COLO829 (cell line): ENCODE measurements at places on chromosomes 13 and 19.

GRCh38 chr13:55682776-55683175 lies 1457.9 kb upstream of the PRR20A start:
- DNase-seq: no peak

DNA sequence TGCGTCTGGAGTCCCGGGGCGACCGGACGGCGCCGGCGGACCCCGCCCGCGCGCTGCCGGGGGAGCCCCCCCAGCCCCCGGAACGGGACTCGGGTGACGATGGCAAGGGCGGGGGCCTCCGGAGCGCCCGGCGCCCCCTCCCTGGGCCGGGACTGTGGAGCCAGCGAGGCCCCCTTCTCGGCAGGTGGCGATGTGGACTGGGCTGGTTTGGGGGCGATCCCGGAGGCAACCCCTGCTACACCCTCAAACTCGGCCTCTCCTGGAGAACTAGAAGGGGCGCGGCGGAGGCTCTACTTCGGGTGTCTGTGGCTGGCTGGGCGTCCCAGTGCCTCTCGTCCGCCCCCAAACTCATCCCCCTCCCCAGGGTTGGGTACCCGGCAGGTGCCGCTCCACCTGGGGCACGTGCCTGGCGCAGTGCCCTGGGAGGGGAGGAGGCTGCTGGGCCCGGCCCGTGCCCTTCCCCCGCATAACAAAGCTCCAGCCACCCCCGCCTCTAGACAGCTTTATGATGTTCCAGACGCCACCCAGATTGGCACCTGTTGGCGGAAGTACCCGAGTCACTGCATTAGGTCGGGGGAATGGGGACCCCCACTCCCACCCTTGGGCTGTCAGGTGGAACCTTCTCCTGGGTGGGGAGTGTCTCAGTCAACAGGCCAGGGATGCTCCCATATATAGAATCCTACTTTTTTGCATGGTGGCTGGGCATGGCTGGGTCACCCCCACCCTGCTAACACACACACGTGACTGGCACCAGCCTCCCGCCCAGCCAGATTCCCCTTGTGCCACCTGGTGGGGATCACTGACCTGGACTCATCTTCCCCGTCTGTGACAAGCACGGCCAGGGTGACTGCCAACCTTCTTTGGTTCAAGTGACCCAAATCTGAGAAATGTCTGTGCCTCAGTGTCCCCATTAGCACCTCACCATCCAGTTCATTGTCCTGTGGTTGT lies 722 bp downstream of the PKN1 start:
- no peak for DNase-seq

GRCh38 chr19:1675633-1676350 lies 23.4 kb upstream of the TCF3 start:
- DNase-seq: no peak

- DNase-seq: no peak
Measured at GRCh38 chr19:19749117-19749907, 16.4 kb upstream of the ZNF14 start.

DNA sequence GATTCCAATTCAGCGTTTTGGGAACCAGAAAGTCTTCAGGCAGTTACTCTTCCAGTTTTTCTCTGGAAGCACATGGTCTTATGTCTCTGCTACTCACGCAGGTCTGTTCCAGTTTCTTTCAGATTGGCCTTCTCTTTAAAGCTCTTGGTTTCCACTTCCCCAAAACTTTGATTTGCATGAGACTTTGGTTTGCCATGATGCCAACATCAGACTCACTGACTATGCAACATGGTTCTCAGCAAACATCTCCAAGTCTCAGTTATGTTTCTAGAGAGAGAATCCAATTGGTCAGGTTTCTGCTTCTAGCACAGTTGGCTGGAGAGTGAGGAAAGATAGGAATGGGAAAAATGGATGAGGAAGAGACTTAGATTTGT lies 3.1 kb downstream of the AKAP11 start:
- no peak for DNase-seq

DNA sequence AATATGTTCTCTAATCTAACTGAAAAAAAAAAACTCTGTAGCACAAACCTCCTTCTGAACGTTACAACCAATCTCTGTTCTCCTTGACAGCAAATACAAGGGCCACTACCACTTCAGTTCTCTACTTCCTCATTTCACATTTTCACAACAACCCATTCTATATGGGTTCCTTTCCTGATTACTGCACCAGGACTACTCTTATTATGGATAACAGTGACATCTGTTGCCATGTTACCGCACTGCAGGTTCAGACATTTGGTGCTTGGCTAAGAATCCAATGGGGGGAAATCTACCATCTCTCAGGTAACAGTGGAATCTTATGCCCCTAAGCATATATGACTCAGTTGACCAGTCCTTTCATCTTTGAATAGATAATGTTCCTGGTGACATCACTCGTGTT lies 11.6 kb upstream of the FPR3 start:
- no peak for DNase-seq

GRCh38 chr13:51637852-51638215 lies 53.6 kb downstream of the WDFY2 start:
- no peak for DNase-seq

DNA sequence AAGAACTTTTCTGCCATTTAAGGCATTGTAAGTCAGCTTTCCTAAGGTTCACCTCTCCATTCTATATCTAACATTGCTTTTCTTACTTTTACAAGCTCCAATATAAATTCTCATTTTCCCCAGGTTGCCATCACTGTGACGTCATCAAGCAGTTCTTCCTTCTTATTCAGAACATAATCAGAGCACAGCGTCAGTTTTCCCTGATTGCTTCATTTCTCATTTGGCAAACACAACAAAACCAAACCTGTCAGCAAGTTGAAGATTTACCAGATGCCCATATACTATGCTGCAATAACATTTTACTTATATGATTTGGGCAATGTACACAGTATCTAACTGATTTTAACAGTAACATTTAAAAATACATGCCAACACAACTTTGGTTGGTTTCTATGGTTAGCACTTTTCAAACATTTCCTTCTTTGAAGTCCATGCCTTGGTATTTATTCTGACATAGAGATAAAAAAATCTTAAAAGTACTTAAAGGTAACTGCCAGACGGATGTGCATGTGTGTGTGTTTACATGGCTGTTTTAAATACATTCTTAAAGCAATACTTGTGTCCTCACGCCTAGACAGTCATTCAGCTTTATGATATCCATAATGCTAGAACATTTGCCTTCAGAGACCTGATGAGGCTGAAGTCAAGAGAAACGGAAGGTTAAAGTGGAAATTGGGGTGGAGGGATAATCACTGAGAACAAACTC lies 264.0 kb downstream of the KLF12 start:
- no peak for DNase-seq

- DNase-seq: no peak
Measured at GRCh38 chr13:112759827-112760226, 70.0 kb downstream of the ATP11A start.

- peak; percentile 8 for DNase-seq
Measured at GRCh38 chr13:107284173-107284572, 716.2 kb upstream of the ARGLU1 start.

DNA sequence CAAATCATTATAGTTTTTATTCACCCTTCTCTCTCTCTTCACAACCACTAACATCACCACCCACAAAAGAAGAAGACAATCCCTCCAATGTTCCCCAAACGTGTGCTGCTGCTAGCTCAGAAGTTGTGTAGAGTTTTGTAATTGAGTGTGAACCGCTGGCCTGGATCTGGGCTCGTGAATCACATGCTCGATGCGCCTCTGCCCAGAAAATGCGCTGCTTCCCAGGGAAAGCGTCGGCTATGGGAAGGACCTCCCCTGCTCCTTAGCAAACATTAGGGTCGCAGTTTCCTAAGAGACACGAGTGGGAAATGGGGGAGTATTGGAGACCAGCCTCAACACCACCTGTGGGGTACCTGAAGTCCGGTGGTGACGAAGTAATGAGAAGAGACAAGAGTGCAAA lies 38.4 kb upstream of the ZNF726 start:
- no peak for DNase-seq

DNA sequence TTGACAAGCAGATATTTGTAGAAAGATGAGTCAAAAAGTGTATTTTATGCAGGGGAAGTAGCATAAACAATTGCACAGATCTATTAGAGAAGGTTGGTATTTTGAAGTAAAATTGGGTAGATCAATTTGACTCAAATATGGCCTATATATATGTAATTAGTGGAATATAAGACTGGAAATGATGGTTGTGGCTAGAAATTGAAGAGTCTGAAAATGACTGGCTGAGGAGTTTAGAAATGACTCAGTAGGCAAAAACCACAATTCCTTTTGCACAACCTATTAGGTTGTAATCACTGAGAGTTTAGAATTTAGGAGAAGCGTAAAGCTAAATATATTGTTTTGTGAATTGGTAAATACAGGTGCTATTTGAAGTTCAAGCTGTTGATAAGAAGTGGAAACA lies 622.6 kb upstream of the PCDH20 start:
- no peak for DNase-seq

DNA sequence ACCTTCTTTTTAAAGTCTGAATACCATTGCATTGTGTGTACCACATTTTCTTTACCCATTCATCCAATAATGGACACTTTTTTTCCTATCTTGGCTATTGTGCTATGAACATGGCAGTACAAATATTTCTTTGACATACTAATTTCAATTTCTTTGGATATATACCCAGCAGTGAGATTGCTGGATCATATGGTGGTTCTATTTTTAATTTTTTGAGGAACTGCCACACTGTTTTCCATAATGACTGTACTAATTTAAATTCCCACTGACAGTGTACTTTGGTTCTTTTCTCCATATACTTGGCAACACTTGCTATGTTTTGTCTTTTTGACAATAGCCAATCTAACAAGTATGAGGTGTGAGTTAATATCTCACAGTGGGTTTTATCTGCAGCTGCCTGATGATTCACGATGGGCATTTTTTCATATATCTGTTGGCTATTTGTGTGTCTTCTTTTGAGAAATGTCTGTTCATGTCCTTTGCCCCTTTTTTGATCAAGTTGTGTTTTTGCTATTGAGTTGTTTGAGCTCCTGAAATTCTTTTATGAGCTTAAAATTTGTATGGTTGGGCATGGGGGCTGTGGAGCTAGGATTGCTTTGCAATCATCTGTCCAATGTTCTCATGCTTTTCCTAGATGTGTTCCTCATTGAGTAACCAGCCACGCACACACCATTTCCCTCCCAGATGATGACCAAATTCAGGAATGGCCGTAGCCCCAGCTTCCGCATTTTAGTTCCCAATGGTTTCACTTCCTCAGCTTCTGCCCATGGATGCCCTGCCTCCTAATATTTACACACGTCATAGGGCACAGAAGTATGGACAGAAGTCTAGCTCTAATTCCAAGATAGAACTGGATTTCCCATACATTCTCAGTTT lies 380.0 kb upstream of the SGCG start:
- DNase-seq: no peak

DNA sequence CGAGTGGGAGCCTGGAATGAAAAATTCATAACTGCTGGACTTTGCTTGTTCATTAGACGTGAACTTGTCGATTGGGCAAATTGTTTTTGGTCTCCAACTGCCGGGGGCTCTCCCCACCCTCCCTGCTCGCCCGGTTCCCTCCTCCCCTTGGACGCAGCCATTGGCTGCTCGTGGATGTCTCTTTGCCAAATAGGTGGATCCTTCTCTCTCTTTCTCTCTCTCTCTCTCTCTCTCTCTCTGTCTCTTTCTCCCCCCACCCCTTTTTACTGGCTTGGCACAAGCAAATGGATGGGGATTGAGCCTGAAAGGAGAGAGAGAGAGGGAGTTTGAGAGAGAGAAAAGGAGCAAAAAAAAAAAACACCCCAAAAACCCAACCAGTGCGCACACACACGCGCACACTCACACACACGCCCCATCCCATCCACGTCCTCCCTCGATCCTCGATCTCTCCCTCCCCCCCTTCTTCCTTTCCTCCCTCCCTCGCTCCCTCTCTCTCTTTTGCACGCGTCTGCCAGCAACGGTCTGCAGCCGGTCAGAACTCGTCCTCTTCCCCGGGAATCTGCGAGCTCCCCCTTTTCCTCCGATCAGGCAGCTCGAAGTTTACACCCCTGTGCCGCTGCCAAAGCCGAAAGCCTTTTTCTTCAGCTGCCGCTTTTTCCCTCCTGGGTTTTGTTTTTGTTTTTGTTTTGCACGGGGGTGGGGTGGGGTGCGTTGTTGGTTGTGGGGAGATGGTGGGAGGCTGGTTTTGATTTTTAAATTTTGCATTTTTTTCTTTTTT lies 27.8 kb downstream of the NFIX start:
- peak; percentile 66 for DNase-seq

DNA sequence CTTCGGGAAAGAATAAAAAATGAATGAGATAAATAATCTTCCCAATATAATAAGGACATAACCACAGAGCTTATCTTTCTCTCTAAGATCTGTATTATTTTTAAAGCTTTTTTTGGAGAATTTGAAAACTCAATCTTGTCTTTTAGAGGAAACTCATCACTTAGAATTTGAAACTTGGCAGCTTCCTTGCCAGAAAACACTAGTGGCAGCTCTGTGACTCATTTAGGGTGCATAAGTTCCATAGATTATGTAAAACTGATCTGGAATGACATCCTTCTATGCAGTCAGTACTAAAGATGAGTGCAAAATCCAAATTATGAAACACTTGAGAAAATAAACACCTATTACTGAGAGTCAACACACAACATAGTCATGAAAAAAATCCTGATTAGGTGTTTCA lies 848.0 kb downstream of the DACH1 start:
- no peak for DNase-seq

DNA sequence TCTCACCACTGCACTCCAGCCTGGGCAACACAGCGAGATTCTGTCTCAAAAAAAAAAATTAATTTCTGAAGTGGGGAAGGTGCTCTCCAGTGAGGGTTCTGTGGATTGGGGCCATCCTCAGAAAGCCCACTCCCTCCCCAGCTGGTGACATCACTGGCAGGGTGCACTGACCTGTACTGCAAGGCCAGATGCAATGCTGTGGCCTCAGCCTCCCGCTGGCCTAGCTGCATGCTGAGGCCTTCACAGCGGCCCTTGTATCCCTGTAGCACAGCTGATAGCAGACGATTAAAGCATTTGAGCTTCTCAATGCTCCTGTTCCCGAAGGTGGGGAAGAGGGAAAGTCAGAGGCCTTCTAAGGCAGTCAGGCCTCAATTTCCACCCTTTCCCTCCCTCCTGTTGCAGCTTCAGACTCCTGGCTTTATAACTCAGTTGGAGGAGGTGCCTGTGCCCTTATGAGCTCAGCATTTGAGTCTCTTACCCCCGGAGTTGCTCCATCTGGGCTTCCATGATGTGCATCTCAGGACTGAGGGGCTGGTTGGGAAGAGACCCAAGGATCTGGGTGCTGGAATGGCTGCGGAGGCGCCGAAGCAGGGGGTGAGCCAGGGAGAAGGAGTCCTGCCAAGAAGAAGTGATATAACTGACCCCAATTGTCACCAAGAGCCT lies 5.3 kb downstream of the USHBP1 start:
- DNase-seq: no peak

- DNase-seq: no peak
Measured at GRCh38 chr19:15971224-15971780, 22.5 kb downstream of the OR10H4 start.

- DNase-seq: no peak
Measured at GRCh38 chr19:6590258-6590826, 608 bp downstream of the CD70 start.

- no peak for DNase-seq
Measured at GRCh38 chr19:46118136-46118535, 6.4 kb downstream of the IGFL3 start.
